AG10803 (cell line): ENCODE measurements at places on chromosomes 6 and 20.

DNA sequence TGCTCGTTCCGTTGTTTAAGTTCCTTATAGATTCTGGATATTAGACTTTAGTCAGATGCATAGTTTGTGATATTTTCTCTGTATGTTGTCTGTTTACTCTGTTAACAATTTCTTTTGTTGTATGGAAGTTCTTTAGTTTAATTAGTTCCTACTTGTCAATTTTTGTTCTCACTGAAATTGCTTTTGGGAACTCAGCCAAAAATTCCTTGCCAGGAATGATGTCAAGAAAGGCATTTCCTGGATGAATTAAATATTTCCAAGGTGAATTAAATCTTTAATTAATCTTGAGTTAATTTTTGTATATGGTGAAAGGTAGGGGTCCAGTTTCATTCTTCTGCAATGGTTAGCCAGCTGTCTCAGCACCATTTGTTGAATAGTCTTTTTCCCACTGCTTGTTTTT is 406.2 kb upstream of the NOX3 start:
- DNase-seq, result no peak

GRCh38 chr20:56427797-56428196 is 15.7 kb downstream of the CASS4 start:
- no peak for DNase-seq

DNA sequence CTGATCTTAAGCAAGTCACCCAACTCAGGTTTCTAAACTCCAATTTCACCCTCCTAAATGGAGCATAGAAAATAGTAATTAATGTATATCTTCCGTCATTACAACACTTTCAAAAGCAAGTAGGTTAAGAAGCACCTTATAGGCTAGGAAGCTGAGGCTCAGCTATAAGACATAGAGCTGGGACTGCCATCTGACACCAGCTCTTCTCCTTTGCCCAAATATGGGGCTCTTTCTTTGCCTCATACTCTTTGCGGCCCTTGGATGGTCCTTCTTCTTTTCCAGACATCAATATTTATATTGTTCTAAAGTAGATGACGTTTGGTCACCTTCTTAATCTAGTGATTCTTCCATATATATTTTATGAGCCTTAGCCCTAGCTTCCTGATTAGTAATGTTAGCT is 413.2 kb downstream of the LMBRD1 start:
- no peak for DNase-seq

DNA sequence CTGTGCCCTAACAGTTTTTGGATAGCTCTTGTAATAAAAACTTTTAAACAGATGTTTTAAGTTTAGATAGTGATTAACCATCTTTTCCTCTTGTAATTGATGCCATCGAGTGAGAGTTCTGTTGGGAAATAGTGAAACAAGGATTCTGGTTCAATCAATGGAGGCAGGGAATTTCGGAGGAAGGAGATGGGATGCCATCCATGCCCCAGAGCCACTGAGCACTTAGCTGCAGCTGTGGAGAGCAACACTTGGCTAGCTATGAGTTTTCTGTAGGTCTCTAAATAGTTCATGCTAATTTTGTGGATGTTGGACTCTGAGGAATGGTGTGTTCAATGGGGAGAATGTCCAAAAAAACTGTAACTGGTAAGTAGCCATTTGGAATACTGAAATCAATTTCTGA is 16.7 kb downstream of the CBFA2T2 start:
- peak; percentile 29 for DNase-seq

DNA sequence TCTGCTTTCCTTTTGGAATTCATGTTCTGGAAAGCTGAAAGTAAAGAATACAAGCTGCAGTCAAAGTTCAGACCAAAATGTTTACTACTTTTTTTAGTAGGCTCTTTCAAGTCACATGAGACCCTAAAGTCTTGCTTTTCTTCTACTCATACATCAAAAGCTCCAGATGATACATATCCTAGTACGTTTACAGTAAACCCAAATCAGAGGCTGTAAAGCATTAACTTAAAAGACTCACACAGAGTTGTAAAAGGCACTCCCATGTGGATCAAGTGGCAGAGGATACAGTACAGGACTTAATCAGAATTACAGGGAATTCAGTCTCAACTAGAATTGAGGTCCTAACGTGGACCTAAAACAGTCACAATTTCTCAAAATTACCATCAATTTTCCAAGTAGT is 40.7 kb downstream of the STK38 start:
- DNase-seq, result no peak

- peak; percentile 84 for DNase-seq
Observed at GRCh38 chr6:81998432-81998831, 246.0 kb upstream of the TENT5A start.

DNA sequence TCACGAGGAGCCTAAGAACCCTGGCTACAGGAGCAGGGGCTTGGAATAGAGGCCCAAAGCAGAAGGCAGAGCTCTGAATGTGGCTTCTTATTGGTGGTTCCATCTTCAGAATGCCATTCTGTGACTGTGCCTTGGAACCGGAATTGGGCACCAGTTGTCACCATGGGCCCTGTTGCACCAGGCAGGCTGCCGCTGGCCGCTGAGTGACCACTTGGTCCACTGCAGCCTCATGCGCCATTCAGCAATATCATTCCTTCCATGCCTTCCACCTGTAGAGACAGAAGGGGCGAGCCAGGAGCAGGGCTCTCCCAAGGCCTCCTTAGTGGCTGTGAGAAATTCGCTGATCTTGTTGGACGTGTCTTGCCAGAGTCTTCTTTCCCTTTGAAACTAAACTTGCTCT is 270.3 kb upstream of the CHD6 start:
- no peak for DNase-seq
